ENCODE measurements at places on chromosomes 7 and 10. TPM values are rescaled to one million over a fixed set of nuclear protein-coding genes. Genes with fewer than 3 reads are reported as not detected.

Gene DENND2A
- not detected for total RNA-seq

Gene FAM241B
- total RNA-seq: 0.37 TPM

Gene MRC1
- total RNA-seq: 0.19 TPM

Gene KAZALD1
- total RNA-seq: 4.3 TPM

Gene ACTL6B
- total RNA-seq: not detected

Gene TAS2R4
- 0.33 TPM for total RNA-seq

Gene ANKRD30A
- total RNA-seq: 0.58 TPM

Gene SORCS3
- not detected for total RNA-seq

Gene ADAM8
- total RNA-seq: 92.7 TPM

Gene GIMAP6
- 36.2 TPM for total RNA-seq

Gene ANKRD1
- total RNA-seq: not detected

Gene PON1
- 0.26 TPM for total RNA-seq

Gene KIAA1217
- total RNA-seq: 4.6 TPM

Gene ARHGAP19
- total RNA-seq: 32.2 TPM

Gene GPR15LG
- 1.5 TPM for total RNA-seq

Gene SEC24C
- 91.7 TPM for total RNA-seq

Gene TBXAS1
- 20.7 TPM for total RNA-seq

Gene POR
- total RNA-seq: 72.2 TPM

Gene CDK1
- 81.5 TPM for total RNA-seq

Gene IMMP2L
- total RNA-seq: 22.3 TPM

Gene HOXA10
- total RNA-seq: not detected

Gene ACSM6
- total RNA-seq: not detected

Gene UNCX
- not detected for total RNA-seq

Gene MDFIC
- 39.0 TPM for total RNA-seq

Gene TRIL
- not detected for total RNA-seq

Gene NEUROG3
- not detected for total RNA-seq

Gene ZPBP
- total RNA-seq: not detected

Gene PPA1
- total RNA-seq: 254 TPM

Gene NANOS1
- total RNA-seq: 0.36 TPM

Gene SLC13A4
- not detected for total RNA-seq

Gene RBP3
- not detected for total RNA-seq

Gene CNPY1
- total RNA-seq: not detected

Gene IFIT1B
- not detected for total RNA-seq

Gene TSPAN33
- total RNA-seq: 113 TPM

Gene VWDE
- 0.74 TPM for total RNA-seq

Gene PIK3CG
- total RNA-seq: 8.0 TPM

Gene BAIAP2L1
- 49.9 TPM for total RNA-seq

Gene NUTM2A
- total RNA-seq: 0.38 TPM

Gene SEC31B
- total RNA-seq: 12.4 TPM

Gene TEX36
- total RNA-seq: not detected

Gene LIPF
- total RNA-seq: not detected

Gene DPYSL4
- total RNA-seq: 0.16 TPM

Gene HOXA7
- not detected for total RNA-seq
